ENCODE measurements at places on chromosomes 4 and X.

- peak; percentile 25 for DNase-seq
Measured at GRCh38 chr4:154618708-154619315, 6.4 kb upstream of the FGG start.

DNA sequence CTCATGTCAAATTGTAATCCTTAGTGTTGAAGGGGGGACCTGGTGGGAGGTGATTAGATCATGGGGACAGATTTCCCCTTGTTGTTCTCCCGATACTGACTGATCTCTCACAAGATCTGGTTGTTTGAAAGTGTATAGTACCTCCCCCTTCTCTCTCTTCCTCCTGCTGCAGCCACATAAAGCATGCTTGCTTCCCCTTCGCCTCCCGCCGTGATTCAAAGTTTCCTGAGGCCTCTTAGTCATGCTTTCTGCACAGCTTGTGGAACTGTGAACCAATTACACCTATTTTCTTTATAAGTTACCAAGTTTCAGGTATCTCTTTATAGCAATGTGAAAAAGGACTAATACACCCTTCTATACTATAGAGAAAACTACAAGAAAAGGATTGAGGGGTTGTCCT lies 1170.5 kb upstream of the AGA start:
- DNase-seq = no peak

GRCh38 chrX:133346026-133346425 lies 69.3 kb downstream of the GPC4 start:
- no peak for DNase-seq

DNA sequence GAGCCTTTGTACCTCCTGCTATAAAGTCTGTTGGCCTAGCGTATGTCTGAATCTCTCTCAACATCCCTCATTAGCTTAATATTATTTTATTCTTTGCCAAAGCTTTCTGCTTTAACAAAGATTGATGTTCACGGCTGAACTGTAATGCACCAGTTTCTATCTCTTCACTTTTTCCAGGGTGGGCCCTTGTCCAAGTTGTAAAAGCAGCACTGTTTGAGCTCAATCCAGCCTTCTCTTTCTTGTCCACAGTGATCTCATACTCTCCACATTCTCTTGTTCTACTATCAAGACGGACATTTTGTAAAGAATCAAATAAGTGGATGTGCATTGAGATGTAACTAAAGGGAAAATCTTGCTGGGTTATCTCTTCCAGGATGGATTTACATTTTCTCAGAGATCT lies 34.4 kb upstream of the RTL3 start:
- no peak for DNase-seq

DNA sequence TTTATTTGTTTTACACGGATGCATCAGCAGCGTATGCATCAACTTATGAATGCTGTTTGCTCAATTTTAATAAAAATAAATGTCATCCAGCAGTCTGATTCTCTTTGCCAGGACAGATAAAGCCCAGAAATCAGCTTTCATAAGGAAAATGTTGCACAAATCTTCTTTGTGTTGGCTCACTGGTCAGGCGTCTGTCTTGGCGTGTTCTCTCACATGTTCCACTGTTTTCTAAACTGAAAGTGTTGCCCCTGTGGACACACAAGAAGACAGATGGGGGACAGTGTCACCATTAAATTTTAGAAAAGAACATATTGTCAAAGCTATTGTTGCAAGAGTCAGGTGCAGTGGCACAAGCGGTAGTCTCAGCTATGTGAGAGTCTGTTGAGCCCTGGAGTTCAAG lies 316.2 kb downstream of the CENPC start:
- DNase-seq = no peak

GRCh38 chrX:151983186-151983585 lies 8.7 kb upstream of the GABRE start:
- no peak for DNase-seq

DNA sequence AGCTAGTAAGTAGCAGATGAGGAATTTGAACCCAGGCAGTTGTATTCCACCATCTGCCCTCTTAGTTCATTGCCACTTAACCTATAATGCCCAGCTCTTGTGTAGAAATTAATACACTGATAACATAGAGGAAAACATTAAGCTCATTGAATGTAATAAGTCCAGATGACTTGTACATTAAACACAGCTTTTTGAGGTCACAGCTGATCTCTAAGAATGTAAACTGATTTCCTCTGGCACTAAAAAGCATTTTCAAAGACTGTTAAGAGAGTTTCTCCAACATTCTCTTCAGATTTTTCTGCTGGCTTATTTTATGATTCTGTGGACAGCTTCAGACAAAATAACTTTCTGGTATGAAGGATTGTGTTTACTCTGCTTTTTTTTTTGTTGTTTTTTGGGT lies 42.7 kb downstream of the HPRT1 start:
- no peak for DNase-seq

- DNase-seq = no peak
Measured at GRCh38 chr4:152223600-152223999, 312.3 kb downstream of the FBXW7 start.

- DNase-seq = no peak
Measured at GRCh38 chrX:51779306-51779705, 36.1 kb downstream of the GSPT2 start.

- no peak for DNase-seq
Measured at GRCh38 chrX:33134164-33134563, 77.2 kb downstream of the DMD start.

- no peak for DNase-seq
Measured at GRCh38 chrX:107153005-107153404, 34.4 kb upstream of the RBM41 start.
